ENCODE measurements at places on chromosomes 13 and 19.

DNA sequence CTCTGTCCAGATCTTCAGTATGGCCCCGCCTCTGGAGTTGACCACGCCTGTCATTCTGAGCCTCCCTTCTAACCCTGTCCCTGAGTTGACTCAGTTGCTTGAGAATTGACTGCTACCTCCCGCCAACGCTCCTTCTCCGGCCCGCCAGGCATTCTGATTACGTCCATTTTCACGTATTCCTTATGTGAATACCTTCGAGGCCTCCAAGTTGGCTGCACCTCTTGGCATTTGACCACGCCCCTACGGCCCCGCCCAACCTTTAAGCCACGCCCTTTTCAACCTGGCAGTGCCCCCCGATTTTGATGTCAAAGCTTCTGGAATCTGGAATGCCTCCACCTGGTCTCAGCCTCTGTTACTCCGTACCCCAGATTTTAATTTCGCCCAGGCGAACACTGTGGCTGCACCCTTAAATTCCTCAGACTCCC lies 1.7 kb upstream of the EML2 start:
- DNase-seq, result peak; percentile 22

DNA sequence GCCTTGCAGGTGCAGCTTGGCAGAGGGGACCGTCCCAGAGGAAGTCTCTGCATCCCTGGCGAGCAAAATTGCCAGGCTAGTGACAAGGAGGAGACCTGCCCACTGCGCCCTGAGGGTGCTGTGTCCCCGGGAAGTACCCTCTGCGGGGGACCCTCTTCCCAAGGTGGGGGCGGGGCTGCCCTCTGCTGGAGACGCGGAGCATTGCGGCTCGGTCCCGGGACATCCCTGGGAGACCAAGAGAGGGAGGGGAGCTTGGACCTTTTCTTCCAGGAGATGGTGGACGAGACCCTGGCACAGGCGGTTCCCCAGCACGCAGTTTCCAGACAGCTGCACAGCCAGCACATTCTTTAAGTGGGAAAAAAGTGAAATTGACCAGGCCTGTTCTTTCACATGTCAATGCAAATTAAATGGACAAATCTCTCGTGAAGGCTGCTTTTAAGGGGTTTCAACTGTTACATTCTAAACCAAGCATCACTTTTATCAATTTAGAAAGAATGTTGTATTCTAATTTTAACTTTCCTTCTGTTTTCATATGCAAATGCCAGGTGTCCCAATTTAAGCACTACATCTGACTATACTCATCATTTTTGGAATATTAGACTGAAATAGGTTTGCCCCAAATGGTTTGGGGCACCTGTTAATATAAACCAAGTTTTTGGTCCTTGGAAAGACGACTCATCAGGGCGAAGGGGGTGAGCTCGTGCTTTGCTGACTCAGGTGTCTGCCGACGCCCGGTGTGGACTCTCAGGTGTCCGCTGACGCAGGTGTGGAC lies 60.7 kb downstream of the MCF2L start:
- peak; percentile 19 for DNase-seq

GRCh38 chr13:95176611-95177259 lies 124.5 kb downstream of the ABCC4 start:
- no peak for DNase-seq

DNA sequence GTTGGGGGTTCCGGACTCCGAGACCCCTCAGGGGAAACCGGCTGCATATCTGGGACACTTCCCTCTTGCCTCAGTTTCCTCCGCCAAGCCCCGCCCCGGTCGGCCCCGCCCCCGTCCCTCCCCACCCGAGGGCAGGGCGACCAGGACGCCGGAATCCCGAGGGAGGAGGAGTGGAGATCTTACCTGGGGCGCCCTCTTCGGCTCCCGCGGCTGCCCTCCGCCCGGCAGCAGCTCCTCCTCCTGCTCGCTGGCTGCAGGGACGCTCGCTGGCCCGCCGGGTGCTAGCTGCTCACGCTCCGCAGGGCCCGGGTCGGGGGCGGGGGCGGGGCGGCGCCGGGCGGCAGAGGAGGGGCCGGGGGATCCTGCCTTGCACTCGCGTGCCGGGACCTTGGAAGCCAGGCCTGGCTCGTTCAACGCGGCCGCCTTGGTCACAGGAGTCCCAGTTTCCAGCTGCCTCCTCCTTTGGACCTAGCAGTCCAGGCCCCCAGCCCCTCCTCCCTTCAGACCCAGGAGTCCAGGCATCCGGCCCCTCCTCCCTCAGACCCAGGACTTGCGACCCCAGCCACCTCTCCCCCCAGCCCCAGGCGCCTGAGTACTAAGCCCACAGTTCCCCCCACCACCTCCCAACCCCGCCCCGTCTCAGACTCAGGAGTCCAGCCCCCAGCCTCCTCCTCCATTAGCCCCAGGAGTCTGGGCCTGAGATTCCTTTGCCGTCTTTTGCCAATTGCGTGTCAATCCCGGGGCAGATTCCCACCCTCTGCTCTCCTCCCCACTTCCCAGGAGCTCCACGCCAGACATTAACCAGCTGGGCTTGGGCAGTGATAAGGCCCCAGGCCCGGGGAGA lies at the start of gene NTF4:
NTF4 (minus strand) TSS at position 51 of the 844 bp plus-strand sequence. CDS start 2,821 bp downstream, outside the sequence.
- no peak for DNase-seq
